ENCODE measurements at places on chromosomes 4 and X.
A peak's percentile ranks its signal among the peaks of the same experiment; 100 is the strongest.

- DNase-seq, result no peak
Measured at GRCh38 chr4:73053974-73054480, 15.5 kb downstream of the COX18 start.

- no peak for DNase-seq
Measured at GRCh38 chr4:69642961-69643360, 3.5 kb upstream of the UGT2A2 start.

DNA sequence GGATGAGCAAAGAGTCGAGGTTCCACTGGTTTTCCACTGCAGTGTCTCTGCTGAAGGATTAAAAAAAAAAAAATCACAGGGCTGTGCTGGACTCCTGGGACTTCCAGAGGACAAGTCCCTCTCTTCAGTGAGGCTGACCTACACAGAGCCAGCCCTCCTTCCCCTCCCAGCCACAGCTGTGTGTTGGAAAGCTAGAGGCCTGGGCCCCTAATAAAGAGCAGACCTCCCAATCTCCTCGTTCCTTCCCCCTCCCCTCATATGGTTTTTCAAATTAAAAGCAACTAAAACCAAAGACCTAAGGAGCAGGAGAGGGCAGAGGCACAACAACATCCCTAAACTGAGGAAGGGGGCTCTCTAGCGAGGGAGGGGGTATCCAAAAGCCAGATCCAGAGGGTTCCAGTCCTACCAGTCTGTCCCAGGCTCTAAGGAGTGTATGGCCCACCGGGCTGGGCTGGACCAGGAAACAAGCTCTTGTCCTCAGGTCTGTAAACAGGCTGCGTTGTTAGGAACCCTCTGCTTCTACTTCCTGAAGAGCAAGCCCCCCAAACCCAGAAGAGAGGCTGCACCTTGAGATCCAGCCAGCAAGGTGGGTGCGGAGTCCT, 4.0 kb upstream of the PDGFRA start:
- no peak for DNase-seq

DNA sequence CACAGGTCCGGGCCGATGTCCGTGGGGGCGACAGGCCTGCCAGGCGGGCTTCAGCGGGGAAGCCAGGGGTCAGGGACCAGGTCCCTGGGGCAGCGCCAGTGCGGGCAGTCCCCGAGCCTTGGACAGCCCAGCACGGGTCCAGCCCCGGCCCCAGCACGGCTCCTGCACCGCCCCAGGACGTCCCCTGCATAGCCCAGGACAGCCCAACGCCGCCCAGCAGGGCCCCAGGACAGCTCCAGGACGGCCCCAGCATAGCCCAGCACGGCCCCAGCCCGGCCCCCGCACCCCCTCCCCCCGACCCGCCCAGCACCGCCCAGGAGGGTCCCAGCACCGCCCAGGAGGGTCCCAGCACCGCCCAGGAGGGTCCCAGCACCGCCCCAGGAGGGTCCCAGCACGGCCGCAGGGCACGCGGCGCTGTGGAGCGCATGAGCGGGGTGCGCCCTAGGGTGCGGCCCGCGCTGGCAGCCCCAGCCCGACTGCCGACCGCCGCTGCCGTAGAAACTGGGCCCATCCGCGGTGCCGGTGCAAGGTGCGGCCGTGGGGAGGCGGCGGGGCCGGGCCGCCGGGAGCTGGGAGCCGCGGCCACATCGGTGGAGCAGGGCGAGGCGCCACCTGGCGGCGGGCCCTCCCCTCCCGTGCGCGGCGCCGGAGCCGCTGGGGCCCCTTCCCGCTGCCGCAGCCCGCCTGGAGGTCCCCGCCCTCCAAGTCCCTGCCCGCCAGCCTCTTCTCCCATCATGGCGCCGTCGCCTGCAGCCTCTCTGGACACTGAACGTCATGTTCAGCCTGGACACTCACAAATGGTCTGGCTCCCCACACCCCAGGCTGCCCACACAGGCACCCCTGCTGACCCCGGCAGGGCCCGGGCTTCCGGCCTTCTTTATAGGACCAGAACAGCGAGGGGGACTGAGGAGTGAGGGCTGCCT, 106.8 kb upstream of the NKX1-1 start:
- no peak for DNase-seq

DNA sequence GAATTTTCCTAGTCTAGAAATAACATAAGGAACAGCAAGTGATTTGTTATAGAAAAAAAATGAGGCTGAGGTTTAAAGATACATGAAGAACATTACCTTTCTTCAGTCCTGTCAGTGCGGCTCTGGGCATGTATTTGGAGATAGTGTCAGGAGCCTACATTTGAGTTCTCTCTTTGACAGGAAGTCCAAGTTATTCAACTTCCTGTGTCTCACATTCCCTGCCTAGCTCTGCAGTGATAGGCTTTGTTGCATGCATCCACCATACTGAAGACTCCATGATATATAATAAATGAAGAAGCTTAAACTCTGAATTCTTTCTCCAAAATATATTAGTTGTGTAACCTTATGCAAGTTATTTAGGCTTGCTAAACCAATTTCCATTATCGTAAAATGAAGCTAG, 148.7 kb downstream of the RELL1 start:
- DNase-seq, result no peak

DNA sequence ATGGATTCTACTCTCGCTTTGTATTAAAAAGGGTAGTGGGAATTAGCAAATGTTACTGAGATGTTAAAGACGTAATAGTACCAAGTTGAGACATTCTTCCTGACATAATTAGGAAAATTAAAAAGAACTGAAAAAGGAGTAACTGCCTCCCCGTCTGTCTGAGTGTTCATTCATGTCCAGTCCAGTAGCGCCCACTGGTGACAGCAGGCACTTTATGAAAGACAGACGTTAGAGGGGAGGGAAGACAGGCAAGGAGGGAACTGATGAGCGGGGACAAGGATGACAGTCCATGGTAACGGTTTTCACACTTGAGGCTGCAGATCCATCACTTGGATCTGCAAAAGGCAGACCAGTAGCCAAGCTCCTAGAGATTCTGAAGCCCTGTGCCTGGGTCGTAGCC, 326.7 kb downstream of the STK32B start:
- no peak for DNase-seq

- no peak for DNase-seq
Measured at GRCh38 chr4:122525865-122526264, 69.3 kb upstream of the IL2 start.

DNA sequence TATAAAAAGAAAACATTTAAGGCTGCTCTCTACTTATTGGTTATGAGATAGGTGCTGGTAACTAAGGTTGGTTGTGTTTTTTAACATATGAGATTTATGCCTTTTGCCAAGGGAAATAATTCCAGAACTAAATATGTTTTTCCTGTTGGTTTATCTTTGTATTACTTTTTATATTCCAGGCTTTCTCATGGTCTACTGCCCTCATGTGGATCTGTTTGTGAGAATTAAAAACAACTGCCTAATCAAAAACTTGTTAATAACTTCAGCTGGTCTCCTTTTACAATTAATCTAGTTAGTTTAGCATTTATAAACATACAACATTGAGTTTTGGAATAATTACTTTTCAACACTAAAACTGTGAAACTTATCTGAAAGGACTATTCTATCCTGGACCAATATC, 1208.3 kb downstream of the ADGRL3 start:
- DNase-seq, result no peak

- no peak for DNase-seq
Measured at GRCh38 chrX:34764852-34765361, 107.8 kb upstream of the TMEM47 start.

GRCh38 chrX:81662381-81662780, 460.5 kb downstream of the SH3BGRL start:
- no peak for DNase-seq

DNA sequence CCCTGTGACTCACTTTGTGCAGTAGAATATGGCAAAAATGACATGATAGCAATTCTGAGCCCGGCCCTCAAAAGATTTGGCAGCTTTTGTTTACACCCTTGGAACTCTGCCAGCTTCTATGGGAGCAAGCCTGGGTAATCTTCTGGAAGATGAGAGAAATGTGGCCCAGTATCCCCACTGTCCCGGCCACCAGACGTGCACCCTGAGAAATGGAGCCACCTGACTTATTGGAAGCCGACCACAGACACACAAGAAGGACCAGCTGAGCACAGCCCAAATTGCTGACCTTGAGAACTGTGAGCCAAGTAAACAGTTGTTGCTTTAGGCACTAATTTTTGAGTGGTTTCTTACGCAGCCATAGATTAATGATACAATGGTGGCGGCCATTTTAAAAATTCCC, 197.0 kb downstream of the STIM2 start:
- DNase-seq, result no peak

GRCh38 chr4:176622251-176622948, 170.3 kb downstream of the VEGFC start:
- no peak for DNase-seq

- no peak for DNase-seq
Measured at GRCh38 chr4:53905941-53906377, 158.4 kb downstream of the CHIC2 start.

- DNase-seq, result peak; percentile 36
Measured at GRCh38 chrX:2183193-2183725, 317.5 kb downstream of the DHRSX start.

- DNase-seq, result no peak
Measured at GRCh38 chr4:147571036-147571770, 46.0 kb upstream of the TMEM184C start.

GRCh38 chr4:89860971-89861370, 24.0 kb upstream of the SNCA start:
- no peak for DNase-seq

- no peak for DNase-seq
Measured at GRCh38 chr4:152293527-152293926, 242.4 kb downstream of the FBXW7 start.

DNA sequence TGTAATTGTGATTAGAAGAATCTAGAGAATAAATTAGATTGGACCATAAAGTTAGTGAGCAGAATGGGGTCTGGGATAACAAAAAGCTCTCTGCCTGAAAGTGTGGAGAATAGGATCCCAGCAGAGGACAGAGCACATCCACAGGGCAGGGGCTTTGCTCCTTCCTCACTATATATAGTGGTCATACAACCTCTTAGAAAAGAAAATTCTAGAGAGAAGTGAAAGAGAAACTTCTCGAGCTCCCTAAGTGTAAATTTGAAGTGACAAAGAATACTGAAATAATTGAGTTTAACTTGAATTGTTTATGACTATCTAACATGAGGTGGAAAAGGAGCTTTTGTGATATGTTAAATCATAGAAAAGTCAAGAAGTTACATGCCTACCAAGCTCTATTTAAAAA, 14.9 kb downstream of the ADAM29 start:
- DNase-seq, result no peak

- DNase-seq, result no peak
Measured at GRCh38 chr4:184911310-184911709, 85.5 kb upstream of the ACSL1 start.

GRCh38 chrX:124348885-124349453, 2.6 kb downstream of the SH2D1A start:
- DNase-seq, result no peak

GRCh38 chr4:119638359-119638758, 9.8 kb upstream of the PDE5A start:
- DNase-seq, result no peak

DNA sequence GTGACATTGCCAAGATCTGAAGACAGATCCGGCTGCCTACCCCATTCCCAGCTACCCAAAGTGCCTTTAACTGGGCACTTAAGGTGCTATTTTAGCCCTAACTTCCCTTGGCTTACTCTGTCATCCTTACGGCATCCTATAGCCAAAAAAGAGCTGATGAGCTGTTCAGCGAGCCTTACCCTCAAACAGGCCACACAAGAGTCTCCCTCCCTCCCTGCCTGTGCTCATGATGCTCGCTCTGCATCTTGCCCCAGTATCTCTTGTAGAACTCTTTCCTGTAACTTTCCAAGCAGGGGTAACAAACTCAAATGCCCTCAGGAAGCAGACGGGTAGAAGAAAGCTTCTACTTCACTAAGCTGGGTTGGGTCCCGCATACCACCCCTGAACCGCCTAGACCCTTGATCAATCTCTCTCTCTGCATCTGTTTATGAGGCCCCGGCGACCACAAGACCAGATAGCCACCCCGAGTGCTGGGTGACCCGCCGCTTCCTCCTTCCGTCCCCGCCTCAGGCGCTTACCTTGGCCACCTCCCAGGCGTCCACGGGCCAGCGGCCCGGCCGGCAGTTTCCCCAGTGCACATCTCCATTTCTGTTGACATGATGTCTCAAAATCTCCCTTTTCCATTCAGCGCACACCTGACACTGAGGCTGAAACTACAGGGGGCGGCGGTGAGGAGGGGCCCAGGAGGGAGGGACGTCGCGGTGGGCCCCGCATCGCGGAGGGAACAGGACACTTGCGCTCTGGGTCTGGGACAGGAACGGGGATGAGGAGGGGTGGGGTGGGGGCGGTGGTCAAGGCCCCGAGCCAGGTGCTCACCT, 663 bp downstream of the CXorf38 start:
- no peak for DNase-seq

DNA sequence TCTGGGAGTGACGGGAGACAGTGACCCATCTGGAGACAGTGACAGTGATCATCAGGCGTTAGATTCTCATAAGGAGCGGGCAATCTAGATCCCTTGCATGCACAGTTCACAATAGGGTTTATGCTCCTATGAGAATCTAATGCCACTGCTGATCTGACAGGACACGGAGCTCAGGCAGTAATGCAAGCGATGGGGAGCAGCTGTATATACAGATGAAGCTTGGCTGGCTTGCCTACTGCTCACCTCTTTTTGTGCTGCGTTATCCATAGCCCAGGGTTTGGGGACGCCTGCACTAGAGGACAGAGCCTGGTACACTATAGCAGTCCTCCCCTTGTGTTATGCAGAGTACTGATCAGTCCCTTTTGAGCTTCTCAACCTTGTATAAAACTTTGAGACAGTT, 23.5 kb downstream of the NFKB1 start:
- no peak for DNase-seq

- DNase-seq, result no peak
Measured at GRCh38 chr4:139901531-139902320, 236.1 kb downstream of the MGST2 start.

GRCh38 chr4:48129307-48130014, 4.6 kb downstream of the TXK start:
- DNase-seq, result peak; percentile 21

- DNase-seq, result peak; percentile 37
Measured at GRCh38 chr4:87375719-87376291, 15.2 kb downstream of the HSD17B11 start.

DNA sequence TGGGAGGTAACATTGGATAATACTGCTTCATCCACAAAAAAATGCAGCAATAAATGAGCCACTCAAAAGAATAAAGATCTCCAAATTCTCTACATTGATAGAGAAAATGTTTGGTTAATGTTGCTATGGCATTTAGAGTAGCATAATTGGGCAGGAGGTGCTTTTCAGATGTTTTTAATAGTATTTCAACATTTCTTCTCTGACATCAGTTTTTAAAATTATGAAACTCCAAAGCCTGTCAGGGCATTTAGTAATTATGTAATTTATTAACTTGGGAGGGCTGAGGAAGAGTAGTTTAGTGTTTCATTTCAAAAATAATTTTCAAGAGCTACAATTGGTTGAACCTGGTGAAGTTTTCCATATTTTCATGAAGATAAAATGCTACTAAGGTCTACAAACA, 211.3 kb upstream of the INTU start:
- DNase-seq, result no peak

DNA sequence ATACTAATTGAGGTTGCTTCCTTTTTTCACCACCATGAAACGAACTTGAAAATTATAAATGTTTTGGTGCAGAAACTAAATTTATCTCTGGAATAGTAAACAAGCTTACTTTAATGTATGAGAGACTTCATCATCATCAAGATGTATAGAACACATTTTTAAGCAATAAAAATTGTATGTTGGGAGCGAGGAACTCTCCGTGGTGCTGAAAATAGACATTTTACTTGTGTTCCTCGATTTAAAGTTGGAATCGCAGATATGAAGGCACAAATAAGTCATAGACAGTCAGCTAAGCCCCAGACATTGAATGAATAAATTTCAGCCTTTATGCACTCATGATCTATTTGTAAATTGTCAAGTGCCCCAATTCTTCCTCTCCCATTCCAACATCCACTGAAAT, 310.7 kb downstream of the STK32B start:
- DNase-seq, result no peak

GRCh38 chr4:108738003-108738706, 24.7 kb downstream of the ETNPPL start:
- DNase-seq, result no peak

Measured in RCC 7860 (cell line).